Omental fat pad (tissue), 4 donors: ENCODE measurements at places on chromosomes 11 and 22.

GRCh38 chr11:123454060-123454651, 24.1 kb downstream of the GRAMD1B start:
- DNase-seq = no peak

GRCh38 chr22:36305813-36306212, 52.9 kb downstream of the APOL1 start:
- no peak for DNase-seq

DNA sequence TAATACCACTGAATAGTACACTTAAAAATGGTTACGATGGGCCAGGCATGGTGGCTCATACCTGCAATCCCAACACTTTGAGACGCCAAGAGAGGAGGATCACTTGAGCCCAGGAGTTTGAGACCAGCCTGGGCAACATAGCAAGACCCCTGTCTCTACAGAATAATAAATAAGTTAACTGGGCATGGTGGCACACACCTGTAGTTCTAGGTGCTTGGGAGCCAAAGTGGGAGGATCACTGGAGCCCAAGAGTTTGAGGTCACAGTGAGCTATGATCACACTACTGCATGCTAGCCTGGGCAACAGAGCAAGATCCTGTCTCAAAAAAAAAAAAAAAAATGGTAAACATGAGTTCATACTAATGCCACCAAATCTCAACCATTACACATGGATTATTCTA, 61.3 kb downstream of the CD6 start:
- no peak for DNase-seq

DNA sequence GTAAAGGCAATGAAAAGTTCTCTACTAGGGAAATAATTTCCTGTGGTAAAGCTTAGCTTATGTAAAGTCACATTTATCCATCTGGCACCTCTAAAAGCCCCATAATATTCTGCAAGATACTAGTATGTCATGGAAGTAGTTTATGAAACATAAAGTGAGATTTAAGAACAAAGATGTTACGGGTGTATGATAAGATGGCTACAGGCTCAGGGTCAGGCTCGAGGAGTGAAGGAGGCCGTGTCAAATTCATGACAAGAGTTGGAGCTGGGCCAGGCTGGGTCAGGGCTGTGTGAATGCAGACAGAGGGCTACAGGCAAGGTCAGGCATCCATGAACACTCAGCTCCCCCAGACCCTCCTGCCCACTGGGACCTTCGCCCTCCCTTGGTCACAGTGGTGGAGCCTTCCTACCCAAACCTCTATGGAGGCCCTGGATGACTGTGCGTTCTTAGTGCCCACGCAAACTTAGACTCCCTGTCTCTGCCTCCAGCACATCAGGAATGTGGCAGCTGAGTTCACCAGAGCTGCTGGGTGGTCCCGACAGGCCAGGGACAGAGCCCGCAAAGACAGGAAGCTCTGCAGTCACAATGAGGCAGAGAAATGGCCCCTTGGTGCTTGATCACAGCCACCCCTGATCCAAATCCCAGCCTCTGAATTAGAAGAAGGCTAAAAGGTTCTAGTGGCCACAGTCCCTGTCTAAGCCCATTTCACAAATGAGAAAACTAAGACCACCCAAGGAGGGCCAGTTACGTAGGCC, 14.8 kb downstream of the IGLL5 start:
- no peak for DNase-seq

DNA sequence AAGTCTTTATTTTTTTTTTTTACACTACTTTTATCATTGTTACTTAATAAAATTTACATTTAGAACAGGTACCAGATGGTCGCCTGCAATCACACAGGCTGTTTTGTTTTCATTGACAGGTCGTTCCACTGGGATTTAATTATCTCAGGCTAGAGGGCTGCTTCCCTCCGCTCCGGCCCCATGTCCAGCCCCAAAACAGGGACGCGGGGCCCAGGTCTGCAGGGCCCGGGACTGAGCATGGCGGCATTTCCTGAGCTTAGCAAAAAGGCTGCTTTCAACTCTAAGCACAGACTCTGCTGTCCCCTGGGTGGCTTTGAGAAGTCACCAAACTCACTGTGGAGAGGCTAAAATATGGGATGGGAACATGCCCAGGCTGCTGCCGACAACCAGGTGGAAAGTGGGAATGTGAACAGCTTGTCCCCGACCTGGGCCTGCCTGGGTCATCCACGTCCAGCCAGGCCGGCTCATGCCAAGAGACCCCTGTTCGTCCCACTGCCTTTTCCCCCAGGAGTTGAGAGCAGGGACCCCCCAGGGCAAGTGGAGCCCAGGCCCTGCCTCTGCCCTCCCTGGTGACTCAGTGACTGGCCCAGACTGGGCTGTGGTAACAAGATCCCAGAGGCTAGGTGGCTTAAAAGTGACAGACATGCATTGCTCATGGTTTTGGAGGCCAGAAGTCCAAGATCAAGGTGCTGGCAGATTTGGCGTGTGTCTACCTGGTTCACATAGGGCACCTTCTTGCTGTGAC, 150.0 kb downstream of the SHANK2 start:
- no peak for DNase-seq

- no peak for DNase-seq
Observed at GRCh38 chr11:73085189-73085875, 56.8 kb downstream of the FCHSD2 start.

- no peak for DNase-seq
Observed at GRCh38 chr11:107222916-107223460, 204.7 kb upstream of the GUCY1A2 start.

DNA sequence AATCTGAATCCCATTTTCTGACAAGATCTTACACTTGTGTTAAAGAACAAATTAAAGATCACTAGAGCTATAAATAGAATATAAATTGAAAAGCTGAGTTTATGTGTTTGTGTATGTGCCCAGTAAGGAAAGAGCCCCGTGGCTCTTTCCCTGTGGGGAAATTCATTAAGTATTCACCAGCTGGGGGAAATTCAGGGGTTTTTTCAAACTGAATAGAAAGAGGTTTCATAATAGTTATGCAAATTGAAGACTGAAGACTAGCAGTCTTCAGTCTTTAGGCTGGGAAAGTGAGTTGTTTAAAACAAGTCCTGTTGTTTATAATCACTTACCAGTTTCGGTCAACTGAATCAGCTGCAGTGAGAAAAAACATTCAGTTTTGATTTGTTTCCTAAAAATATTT, 11.3 kb upstream of the MS4A7 start:
- DNase-seq = no peak

DNA sequence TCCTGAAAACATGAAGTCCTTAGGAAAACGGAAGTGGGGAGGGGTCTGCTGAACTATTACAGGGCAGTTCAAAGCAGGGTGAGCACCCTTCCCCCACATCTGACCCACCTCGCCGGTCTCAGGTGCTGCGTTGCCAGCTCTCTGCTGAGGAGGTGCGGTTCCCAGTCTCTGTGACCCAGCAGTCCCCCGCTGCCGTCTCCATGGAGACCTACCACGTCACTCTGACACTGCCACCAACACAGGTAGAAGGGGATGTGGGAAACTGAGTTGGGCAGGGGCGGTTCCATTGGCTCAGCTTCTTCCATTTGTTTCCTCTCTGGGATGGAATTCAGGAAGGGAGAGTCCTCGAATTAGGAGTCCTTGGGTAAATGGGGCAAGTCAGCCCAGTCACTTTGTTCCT, 3.3 kb downstream of the C2CD2L start:
- DNase-seq = no peak

DNA sequence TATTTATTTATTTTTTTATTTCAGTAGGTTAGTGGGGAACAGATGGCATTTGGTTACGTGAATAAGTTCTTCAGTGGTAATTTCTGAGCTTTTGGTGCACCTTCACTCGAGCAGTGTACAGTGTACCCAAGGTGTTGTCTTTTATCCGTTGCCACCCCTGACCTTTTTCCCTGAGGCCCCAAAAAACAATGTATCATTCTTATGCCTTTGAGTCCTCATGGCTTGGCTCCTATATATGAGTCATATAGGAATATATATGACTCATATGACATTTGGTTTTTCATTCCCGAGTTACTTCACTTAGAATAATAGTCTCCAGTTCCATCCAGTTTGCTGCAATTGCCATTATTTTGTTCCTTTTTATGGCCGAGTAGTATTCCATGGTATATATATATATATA, 763.9 kb downstream of the NTM start:
- DNase-seq = no peak

- no peak for DNase-seq
Observed at GRCh38 chr22:37792494-37792893, 15.2 kb upstream of the GCAT start.

- no peak for DNase-seq
Observed at GRCh38 chr11:8731647-8732323, 49.2 kb downstream of the RPL27A start.

DNA sequence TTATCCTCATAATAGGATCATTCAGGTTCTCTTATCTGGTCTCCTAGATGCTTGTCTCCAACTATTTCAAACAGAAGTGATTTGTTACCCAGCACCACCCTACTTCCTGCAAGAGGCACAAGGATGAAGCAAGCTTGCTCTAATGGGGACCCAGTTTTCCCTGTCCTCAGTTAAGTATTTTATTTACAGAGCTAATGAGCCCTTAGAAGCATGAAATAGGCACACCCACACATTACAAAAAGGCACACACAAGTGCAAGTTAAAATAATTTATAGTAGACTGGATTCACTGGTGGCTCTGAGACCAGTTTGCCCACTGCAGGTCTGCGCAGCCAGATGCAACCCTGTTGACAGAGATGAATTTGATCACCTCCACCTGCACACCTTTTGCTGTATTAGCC, 167.5 kb downstream of the KIRREL3 start:
- DNase-seq = no peak

GRCh38 chr11:57353036-57353435, 14.9 kb downstream of the P2RX3 start:
- DNase-seq = no peak

DNA sequence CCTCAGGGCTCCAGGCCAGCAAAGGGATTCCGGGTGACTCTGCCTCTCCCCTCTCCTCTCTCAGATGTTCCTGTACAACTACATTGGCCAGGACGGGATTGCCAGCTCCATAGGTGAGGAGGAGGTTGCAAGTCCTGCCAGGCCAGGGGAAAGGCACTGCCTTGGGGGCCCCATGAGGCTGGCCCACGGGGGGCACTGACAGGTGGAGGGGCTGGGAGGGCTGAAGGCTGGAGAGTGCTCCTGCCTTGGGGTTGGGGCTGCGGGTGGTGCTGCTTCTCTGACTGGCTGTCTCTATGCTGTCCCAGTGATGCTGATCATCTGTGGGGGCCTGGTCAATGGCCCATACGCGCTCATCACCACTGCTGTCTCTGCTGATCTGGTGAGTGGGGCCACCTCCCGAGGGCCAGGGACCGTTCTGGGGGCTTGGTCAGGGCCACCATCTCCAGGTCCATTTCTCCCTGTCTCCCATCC, 21.7 kb downstream of the SLC37A2 start:
- DNase-seq = no peak

DNA sequence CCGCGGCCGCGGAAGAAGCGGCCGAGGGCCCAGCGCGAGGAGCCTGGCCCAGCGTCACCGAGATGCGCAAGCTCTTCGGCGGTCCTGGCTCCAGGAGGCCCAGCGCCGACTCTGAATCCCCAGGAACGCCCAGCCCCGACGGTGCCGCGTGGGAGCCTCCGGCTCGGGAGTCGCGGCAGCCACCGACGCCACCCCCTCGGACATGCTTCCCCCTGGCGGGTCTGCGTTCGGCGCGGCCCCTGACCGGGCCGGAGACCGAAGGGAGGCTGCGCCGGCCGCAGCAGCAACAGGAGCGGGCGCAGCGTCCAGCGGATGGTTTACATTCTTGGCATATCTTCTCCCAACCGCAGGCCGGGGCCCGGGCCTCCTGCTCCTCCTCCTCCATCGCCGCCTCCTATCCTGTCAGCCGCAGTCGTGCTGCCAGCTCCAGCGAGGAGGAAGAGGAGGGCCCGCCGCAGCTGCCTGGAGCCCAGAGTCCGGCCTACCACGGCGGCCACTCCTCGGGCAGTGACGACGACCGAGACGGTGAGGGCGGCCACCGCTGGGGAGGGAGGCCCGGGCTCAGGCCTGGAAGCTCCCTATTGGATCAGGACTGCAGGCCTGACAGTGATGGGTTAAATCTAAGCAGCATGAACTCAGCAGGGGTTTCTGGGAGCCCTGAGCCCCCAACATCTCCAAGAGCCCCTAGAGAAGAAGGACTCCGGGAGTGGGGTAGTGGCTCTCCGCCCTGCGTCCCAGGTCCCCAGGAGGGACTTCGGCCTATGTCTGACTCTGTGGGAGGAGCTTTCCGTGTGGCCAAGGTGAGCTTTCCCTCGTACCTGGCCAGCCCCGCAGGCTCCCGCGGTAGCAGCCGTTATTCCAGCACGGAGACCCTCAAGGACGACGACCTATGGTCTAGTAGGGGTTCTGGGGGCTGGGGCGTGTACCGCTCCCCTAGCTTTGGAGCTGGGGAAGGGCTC, 1.2 kb downstream of the ARHGEF17 start:
- no peak for DNase-seq

- no peak for DNase-seq
Observed at GRCh38 chr11:36254713-36255112, 34.5 kb downstream of the COMMD9 start.

DNA sequence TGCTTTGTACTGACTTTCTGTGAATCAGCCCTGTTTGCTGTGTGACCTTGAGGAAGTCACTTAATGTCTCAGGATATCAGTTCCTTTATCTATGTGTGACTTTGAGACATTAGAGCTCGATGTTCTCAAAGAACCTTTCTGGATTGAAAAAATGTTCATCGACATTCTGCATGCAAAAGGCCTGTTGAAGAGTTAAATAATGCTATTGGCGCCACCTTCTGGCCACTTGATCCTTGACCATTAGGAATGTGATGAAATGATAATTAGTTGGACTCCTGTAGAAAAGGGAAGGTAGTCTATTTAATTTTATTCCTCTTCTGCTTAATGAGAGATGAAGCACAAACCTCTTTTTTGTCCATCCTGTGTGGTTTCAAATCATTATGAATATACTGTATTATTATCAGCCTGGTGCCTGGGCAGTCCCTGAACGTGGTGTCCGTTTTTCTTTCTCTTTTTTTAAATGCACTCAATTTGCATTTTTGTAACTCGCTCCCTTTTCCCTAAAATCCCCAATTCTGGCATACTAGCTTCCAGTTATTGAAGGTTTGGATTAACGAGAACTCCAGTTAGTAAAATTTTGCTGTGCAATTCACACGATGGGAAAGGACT, 20.7 kb downstream of the ELF5 start:
- DNase-seq = peak; percentile 83

- no peak for DNase-seq
Observed at GRCh38 chr11:99268886-99269285, 248.1 kb downstream of the CNTN5 start.

DNA sequence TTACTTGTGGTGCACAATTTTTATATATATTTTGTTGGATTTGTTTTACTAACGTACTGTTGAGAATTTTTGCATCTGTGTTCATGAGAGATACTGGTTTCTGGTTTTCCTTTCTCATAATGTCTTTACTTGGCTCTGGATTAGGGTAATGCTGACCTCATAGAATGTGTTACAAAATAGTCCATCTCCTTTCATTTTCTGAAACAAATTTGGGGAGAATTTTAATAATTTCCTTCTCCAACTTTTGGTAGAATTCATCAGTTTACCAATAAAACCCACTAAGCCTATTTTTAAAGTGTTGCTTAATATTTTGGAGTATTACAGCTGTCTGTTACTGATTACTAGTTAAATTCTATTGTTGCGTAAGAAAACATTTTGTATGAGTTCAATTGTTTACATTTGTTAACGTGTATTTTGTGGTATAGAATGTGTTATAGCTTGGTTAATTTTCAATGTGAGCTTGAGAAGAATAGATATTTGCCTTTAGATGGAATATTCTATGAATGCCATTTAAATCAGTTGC, 11.5 kb downstream of the TRIM22 start:
- DNase-seq = no peak
